Activated T-helper 17 cell treated with anti-CD3 and anti-CD28 coated beads, Interleukin-2, amount 50 U/mL, for 72 hours (primary cell): ENCODE measurements at places on chromosomes 16 and 17. TPM values are rescaled to one million over a fixed set of nuclear protein-coding genes. Genes with fewer than 3 reads are reported as not detected.

DNA sequence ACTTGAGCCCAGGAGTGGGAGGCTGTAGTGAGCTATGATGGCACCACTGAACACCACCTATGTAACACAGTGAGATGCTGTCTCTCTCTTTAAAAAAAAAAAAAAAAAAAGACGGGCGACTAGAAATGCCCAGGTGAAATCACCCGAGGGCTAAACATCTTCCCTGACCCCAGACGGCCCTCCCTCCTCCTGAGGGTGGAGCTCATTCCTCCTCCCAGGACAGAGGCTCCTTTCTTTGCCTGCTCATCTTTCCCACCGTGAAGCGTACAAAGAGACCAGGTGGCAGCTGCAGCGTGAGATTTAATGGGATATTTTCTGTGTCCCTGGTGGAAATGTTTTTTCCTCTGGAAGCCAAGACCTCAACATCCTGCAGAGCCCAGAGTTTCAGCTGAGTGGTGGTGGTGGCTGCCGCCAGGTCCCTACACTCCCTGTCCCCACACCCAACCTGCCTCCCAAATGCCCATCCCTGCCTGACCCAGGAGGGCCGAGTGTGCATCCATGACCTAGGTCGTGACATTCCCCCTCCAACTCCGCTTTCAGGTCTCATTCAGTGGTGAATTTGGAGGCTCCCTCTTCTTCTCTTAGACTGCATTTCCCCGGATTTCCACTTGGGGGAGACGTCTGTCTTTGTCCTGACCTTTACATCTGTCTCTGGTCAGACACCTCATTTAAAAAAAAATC is 14.4 kb upstream of the GPRC5B start:
- peak; percentile 42 for ATAC-seq

DNA sequence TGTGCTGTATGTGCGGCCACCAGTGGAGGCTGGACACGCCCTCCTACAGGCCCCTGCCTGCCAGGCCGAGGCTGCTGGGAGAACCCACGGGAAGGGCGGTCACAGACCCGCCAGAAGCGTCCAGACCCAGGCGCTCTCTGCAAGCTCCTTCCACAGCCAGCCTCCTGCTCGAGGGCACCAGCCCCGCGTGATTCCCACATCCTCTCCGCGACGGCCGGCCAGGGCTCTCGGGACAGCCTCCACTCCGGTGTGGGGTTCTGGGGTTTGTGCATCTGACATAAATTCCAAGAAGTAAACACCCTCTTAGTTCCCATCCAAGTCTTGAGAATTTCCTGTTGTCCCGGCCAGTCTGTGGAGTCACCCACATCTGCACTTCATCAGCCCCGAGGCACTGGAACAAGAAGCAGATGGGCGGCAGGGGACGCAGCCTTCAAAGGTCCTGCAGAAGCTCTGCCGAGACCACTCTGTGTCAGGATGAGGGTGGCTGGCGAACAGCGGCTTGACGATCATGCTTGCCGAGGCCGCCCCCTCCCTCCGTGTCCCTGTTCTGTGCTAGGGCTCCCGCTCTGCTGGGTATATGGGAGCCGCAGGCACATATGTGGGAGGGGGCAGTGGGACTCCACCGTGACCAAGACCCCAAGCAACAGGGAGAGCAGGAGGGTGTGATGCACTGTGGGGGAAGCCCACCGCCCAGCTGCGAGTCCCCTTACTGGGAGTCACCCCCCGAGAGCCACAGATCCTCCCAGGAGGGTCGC is 2.4 kb upstream of the TMEM204 start:
- ATAC-seq: no peak

- ATAC-seq: no peak
Observed at GRCh38 chr16:76210157-76210556, 67.0 kb upstream of the CNTNAP4 start.

DNA sequence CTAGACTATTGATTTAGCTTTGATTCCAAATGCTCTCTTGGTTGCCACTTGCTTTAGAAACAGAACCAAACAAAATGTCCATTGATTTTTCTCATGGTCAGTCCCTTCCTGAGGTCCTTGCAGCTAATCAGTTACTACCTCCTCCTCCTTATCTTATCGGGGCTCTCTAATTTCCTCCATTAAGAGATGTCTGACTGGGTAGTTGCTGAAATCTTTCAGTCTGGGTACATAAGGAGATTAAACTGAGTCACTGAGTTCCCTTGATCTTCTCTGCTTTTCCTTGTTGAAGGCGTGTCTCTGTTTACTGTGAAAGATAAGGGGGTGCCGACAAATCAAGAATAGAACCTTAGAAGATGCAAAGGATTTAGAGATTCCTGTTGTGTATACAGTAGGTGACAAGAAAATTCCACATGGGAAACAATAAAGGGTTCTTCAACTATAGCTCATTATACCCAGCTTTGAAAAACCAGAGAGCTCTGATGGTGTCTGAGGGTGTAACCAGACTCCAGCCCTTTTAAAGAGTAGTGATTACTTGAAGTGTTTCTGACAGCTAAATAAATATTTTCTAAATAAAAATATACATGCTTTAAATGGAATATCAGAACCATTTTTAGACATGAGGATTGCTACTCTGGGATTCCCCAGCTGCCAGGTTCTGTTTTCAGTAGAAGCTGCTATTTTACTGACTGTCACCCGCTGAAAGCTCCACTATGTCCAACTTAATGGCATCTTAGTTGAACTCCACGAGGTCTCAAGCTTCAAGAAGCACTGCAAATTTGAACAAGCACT is 791.3 kb upstream of the SOX9 start:
- no peak for ATAC-seq

DNA sequence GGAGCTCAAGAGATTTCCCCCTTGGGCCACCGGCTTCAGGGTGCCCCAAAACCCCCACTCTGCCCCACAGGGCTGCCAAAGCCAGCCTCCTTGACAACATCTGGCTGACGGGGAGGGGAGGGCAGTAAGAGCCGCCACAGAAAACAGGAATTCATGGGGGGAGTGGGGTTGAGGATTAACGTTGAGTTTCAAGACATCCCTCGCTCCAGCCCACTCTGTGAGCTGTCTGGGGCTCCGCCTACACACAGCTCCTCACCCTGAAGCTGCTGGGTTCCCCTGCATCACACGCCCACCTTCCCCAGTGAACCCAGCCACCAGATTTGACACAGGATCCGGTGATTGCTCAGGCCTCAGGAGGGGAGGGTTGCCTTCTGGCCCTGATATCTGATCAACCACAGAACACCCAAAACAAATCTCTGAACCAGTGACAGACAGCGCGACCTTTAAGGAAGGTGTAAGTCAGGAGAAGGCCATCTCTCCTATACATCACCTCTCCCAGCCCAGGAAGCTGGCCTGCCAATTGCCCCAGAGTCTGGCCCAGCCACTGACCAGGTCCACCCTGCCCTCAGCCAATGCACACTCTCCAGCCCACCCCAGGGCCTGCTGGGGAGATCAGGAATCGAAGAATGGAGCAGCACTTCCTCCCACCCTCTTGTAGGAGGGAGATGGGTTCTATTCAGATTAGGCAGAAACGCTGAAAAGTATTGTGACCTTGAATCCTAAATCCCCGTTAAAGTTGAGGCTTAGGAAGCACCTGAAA is 132.1 kb downstream of the CLEC16A start:
- peak; percentile 70 for ATAC-seq

GRCh38 chr17:49524473-49525359 is 29.6 kb downstream of the NGFR start:
- no peak for ATAC-seq

GRCh38 chr16:84281074-84281473 is 13.6 kb upstream of the WFDC1 start:
- no peak for ATAC-seq

DNA sequence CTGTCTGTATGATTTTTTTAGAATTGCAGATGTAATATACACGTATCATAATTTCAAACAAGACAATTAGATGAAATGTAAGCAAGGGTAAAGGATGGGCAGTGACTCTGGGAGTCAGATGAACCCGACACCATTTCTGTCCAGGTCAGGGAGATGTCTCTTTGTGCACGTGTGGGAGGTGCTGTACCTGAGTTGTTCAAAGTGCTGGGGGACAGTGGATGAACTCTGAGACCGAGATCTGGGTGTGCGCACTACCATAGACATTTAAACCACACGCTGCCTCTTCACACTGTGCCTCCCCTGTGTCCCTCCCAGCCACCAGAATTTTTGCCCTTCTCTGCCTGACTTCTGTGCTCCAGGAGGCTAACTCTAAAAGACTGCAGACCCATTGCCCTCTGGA is 5.9 kb upstream of the RGS9 start:
- no peak for ATAC-seq

GRCh38 chr17:7704601-7705268 is at the start of gene EFNB3:
Gene EFNB3, plus strand, starts transcription at chr17:7705202. Its CDS starts 397 bp downstream, at chr17:7705599.
- peak; percentile 23 for ATAC-seq

GRCh38 chr17:5486206-5487124 is at the start of gene MIS12:
Gene MIS12, plus strand, starts transcription at chr17:5486566. Its CDS starts 2,297 bp downstream, at chr17:5488863.
- ATAC-seq: peak; percentile 95

DNA sequence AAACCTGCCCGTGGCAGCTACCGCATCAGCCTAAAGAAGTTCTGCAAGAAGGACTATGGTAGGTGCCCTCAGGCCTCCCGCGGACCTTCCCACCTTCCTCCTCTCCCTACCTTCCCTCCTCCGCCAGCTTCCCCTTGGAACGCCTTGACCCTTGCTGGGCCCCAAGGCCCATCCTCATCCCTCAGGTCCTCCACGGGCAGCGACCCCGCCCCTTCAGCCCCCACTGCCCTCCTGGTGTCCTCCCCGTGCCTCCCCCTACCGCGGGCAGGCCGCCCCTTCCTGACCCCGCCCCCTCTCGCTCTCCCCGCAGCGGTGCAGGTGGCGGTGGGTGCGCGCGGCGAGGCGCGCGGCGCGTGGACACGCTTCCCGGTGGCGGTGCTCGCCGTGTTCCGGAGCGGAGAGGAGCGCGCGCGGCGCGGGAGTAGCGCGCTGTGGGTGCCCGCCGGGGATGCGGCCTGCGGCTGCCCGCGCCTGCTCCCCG is 1.4 kb upstream of the TBC1D24 start:
- ATAC-seq: peak; percentile 1

GRCh38 chr17:64423881-64424280 is 25.0 kb upstream of the MILR1 start:
- no peak for ATAC-seq

GRCh38 chr16:57704905-57705852 is 10.6 kb downstream of the DRC7 start:
- ATAC-seq: no peak

GRCh38 chr16:11583889-11584565 is 2.7 kb downstream of the LITAF start:
- peak; percentile 11 for ATAC-seq

The CD300A gene
- 3.0 TPM for total RNA-seq

The GALR2 gene
- 14.8 TPM for total RNA-seq

The USP6 gene
- total RNA-seq: 0.06 TPM

The ITGAX gene
- total RNA-seq: 25.5 TPM

The TRPV3 gene
- total RNA-seq: 0.86 TPM

The GPR142 gene
- not detected for total RNA-seq

The MYH1 gene
- total RNA-seq: not detected

The CA5A gene
- not detected for total RNA-seq
